ENCODE measurements at places on chromosomes 3 and 15. TPM values are rescaled to one million over a fixed set of nuclear protein-coding genes. Genes with fewer than 3 reads are reported as not detected.

GRCh38 chr3:17555525-17555924 lies 186.9 kb downstream of the TBC1D5 start:
- H3K4me1 ChIP-seq = no peaks in the 10 kb centered on the region
- no peaks in the 10 kb centered on the region for H3K27me3 ChIP-seq
- no peak for DNase-seq
- H3K4me3 ChIP-seq = no peak overlapping the region

The HACL1 gene
- total RNA-seq = 37.6 TPM

The RTP3 gene
- total RNA-seq = not detected

The INKA1 gene
- 0.55 TPM for total RNA-seq

DNA sequence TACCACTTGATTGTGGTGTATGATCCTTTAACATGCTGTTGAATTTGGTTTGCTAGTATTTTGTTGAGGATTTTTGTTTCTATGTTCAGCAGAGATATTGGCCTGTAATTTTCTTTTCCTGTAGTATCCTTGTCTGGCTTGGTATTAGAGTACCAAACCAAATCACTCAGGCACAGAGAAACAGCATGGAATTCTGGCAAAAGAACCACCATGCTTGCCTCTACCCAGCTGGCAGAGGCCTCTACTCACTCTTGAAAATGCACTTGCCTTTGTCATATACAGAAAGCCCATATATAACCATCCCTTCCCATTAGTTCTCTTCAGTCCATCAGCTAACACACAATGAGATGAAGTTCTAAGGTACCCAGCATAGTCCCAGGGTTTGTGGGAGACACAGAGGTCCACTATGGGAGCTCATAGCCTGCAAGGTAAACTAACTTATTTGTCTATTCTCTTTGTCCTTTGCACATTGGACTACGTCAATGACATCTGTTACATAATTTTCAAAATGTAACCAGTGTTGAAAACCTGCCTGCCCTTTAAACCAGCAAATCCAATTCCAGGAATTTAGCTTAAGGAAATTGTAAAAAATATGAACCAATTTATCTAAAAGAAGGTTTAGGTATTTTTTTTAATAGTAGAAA lies 82.1 kb upstream of the POMGNT2 start:
- H3K27ac ChIP-seq = no peak overlapping the region
- no peak for DNase-seq
- peaks cover 19% of the 10 kb centered on the region for H3K4me1 ChIP-seq
- no peaks in the 10 kb centered on the region for H3K27me3 ChIP-seq
- H3K4me3 ChIP-seq = no peak overlapping the region

DNA sequence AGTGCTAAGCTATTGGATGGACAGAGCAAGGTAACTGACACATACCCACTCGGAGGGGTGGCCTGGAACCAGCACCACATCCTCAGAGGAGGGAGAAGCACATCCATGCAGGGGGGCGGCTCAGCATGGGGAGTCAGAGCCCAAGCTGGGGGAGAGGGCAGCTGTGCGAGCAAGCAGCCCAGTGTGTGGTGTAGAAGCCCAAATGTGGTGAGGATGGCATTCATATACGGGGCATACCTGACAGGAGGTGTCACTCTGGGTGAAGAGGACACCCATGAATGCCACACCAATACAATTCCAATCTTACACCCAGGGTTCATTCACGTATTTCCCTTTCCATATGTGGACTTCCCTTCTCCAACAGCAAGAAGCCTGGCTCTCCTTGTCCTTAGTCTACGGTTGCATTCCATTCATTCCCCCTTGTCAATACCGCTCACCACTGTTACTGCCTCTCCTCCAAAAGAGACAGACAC lies 58.7 kb upstream of the ACAN start:
- H3K27ac ChIP-seq = no peak overlapping the region
- H3K36me3 ChIP-seq = no peaks in the 10 kb centered on the region
- no peaks in the 10 kb centered on the region for H3K27me3 ChIP-seq
- DNase-seq = no peak

Measured in CD4-positive, alpha-beta memory T cell (primary cell).